ENCODE measurements at places on chromosomes 6 and 20.

- DNase-seq = peak; percentile 5
These were observed 739.7 kb upstream of the POU3F2 start for GRCh38 chr6:98094696-98095095.

DNA sequence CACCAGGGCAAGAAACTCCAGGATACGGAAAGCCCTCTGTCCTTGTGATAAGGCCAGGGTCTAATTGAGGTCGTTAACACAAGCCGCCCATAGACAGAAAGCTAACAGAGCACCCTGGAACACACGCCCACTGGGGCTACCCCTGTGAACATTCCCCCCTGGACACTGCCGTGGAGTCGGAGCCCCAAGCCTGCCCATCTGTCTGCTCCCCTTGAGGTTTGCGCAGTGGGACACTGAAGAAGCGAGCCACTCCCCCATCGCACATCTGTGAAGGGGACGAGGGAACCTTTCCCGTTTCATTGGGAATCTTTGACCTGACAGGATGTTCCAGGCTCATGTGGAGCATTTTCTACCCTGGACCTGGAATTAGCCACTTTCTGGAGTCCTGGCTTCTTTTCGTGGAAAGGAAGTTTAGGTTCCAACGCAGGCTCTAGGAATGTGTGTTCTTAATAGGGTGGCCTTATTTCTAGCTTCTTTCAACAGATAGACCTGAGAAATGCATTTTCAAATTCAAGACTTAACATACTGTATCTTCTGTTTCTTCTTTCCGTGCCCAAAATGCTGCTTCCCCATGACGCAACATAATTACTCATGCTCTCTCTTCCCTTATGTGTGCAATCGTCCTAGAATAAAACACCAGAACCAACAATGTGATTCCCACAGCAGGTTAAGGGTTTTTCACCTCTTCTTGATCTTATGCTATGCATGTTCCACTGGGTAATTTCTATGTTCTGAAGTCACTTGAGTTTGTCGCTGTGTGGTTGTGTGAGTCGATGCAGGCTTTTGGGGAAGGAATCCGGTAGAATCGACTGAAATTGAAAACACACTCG is 161.1 kb downstream of the ERMARD start:
- no peak for DNase-seq

- no peak for DNase-seq
These were observed 56.9 kb upstream of the TIAM2 start for GRCh38 chr6:154938221-154938580.

DNA sequence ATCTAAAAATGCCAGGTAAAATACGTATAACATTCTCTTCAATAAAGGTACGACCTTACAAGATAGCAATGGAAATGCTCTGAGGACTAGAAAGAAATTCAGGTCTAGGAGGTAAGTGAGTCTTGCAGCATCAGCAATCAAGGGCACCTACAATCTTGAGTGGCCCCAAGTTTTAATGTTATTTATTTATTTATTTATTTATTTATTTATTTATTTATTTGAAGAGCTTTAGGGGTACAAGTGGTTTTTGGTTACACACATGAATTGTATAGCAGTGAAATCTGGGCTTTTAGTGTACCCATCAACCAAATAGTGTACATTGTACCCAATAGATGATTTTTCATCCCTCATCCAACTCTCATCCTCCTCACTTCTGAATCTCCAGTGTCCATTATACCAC is 574.0 kb upstream of the POU3F2 start:
- DNase-seq = no peak

DNA sequence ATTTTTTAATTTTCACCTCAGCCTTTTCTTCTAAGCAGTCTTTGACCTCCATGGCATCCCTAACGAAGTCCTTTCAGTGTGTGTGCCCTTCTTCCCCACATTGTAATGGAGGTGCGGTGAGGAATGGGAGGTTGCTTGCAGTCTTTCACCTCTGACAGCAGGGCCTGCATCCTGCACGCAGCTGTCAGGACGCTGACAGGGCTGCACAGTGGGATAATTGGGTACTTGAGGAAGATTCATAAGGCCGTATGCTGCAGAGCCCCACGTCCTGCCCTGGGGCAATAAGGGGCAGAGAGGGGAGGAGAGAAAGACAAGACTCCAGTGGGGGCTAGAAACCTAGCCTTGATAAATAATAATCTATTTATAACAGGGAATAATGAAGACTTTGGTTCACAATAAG is 184.7 kb downstream of the SAMD5 start:
- no peak for DNase-seq

DNA sequence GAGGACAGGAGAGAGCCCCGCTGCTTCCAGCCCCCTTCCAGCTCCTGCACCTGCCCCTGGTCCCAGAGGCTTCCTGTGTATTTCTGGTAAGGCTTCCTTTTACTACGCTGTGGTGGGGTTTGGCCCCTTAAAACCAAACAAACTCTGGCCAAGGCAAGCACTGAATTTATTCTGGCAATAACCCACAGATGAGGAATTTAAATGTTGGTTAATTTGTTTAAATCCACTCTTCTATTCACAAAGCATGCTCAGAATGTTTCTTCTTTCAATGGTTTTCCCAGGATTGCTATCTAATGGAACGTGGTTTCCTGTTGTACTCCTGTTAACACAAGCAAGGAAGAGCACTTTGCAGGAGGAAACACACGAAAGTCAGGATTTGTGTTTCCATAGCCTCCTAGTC is 236.5 kb upstream of the FOXQ1 start:
- DNase-seq = no peak
